Activated CD4-positive, alpha-beta memory T cell treated with anti-CD3 and anti-CD28 coated beads for 36 hours (primary cell): ENCODE measurements at places on chromosomes 12 and 14. TPM values are rescaled to one million over a fixed set of nuclear protein-coding genes. Genes with fewer than 3 reads are reported as not detected.

GRCh38 chr12:58668871-58669270, 251.4 kb downstream of the LRIG3 start:
- no peaks in the 10 kb centered on the region for H3K36me3 ChIP-seq
- H3K27me3 ChIP-seq, result no peaks in the 10 kb centered on the region
- H3K27ac ChIP-seq, result no peak overlapping the region
- DNase-seq, result no peak
- H3K4me3 ChIP-seq, result no peak overlapping the region

The MYBPC1 gene
- not detected for total RNA-seq

The FGD4 gene
- 0.19 TPM for total RNA-seq

DNA sequence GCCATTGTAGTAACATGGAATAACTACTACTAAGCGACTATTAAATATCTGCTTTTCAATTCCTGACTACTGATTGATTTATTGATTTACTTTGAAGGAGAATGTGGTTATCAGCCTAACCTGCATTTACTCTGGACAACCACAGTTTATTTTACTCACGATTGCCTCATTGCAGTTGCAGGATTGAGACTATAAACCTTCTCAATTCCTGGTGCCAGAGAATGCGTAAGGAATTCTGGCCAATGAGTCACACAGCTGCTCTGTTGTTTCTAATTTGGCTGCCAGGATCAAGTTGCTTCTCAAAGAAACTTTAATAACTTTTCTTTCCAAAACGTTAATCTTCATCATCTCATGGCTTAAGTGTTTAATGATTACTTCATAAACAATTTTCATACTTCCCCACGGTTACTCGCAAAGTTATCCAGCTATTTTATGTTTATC, 13.1 kb upstream of the TMTC1 start:
- no peaks in the 10 kb centered on the region for H3K4me1 ChIP-seq
- no peak overlapping the region for H3K27ac ChIP-seq
- no peaks in the 10 kb centered on the region for H3K36me3 ChIP-seq
- peaks cover 3% of the 10 kb centered on the region for H3K27me3 ChIP-seq

GRCh38 chr12:64756376-64756775, 2.8 kb downstream of the GNS start:
- no peak overlapping the region for H3K4me3 ChIP-seq
- H3K4me1 ChIP-seq, result peaks cover 59% of the 10 kb centered on the region
- peaks cover 4% of the 10 kb centered on the region for H3K36me3 ChIP-seq
- no peak overlapping the region for H3K27ac ChIP-seq
